ENCODE measurements at places on chromosomes 16 and 17.

GRCh38 chr17:72462814-72463213 lies 342.0 kb downstream of the SOX9 start:
- no peak for DNase-seq

GRCh38 chr17:50766222-50767023 lies 895 bp downstream of the ANKRD40CL start:
- no peak for DNase-seq

- no peak for DNase-seq
Observed at GRCh38 chr16:11557801-11558200, 28.9 kb downstream of the LITAF start.

DNA sequence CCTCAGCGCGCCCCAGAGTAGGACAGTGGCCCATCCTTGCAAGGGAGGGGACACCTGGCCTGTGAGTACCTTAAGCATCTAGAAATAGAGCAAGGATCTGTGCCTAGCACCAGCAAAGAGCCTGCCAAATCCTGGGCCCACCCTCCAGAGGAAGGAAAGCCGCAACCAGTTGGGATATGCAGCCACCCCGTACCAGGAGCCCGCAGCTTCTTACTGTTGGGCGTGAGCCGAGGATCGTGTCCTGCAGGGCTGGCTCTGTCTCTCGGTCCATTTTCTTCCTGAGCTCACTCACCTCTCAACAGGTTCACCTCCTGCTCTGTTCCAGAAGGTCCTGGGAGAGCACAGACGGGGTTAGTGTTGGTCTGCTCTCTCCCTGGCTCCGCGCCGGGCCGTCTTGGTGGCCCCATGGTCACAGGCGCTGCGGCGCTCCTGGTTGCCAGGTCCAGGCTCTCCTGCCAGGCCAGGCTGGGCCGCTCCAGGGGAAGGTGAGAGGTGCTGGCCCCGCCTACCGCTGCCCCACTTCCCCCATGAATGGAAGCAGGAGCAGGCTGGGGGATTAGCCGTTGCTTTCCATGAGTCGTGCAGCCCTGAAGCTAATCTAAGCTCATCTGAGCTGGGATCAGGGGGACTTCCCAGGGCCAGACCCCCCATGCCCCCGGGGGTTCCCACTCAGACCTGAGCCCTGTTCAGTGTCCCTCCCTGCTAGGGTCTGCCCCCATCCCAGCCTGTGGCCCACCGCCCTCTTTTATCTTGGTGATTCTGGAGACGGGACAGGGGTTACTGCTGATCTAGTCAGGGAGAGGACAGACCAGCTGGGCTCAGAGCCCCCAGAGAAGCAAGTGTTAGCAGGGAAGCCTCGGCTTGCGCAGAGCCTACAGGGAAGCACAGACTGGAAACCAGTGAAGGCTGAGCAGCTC lies 12.7 kb downstream of the ENDOV start:
- no peak for DNase-seq

DNA sequence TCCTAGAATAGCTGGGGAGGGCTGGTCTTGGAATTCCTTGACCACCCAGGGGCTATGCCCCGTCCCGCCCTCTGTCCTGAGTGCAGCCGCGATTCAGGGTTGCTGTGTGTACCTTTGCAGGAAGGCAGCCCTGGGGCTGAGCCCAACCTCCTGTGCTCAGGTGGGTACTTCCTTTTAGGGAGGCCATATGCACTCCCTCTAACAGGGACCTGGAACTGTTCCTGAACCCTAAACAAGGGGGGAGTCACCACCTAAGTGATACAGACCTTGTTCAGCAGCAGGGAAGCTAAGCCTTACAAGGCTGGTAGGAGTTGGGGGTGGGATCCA lies 24.6 kb downstream of the LLGL2 start:
- DNase-seq: no peak

GRCh38 chr17:80119839-80120238 lies 18.5 kb downstream of the GAA start:
- no peak for DNase-seq

DNA sequence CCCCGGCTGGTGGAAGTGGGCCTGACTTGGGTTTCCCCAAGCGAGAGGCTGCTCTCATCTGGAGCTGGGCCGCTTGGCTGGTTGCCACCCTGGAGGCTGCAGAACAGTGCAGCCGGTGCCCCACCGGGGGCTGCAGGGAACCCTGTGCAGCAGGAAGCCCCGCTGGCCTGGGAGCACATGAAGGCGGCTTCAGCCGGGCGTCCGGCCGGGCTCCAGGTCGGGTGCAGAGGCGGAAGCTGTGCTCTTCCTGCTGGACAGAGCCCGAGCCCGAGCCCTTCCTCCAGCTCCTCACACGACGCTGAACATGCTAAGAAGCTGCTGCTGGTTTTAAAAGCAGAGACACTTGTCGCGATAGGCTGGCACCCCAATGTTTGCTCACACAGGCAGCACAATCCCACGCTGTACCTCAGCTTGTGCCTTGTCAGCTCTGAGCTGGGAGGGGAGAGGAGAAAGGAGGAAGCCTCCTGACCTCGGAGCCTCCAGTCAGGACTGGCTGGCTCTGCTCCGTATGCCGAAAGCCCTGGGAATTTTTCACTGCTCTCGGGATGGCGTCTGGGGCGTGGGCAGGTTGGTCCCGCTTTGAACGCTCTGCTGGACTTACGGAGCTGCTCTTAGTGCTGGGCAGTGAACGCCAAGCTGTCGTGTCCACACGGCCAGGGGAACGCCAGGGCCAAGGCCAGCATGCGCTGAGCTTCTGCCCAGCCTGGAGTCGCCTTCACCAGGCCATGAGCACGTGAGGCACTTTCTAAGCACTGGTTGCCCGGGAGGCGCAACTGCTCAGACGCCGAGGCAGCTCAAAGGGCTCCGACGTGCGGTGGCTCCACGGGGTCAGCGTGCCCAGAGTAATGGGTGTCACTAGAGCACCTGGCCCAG lies 8.8 kb downstream of the CDK5R1 start:
- DNase-seq: no peak

GRCh38 chr17:33142705-33143299 lies 150.3 kb downstream of the ASIC2 start:
- DNase-seq: no peak

DNA sequence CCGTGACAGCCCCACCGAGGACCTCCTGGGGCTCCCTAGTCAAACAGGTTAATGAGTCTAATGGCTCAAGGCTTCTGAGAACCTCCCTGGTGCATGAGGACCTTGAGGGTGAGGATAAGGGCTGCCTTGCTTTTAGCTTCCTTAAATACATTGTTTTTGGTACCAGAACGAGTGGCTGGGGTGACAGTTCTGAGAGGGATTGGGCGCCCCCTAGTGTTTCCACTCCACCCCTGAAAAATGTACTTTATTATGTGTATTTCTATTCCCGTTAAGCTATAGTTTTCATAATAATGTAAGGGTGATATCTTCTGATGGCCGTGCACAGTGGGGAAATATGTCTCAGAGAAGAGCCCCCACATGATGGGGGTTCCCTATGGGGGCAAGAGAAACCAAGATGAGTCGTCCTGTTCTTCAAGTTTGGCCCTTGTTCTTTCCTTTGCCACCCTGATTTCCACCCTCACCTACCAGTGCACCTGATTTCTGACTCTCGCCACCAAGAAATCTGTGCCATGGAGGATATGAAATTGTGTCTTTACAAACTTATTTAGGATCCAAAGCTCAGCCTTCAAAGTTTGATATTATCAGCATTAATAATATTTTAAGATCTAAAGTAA lies 14.5 kb upstream of the VWA3A start:
- DNase-seq: peak; percentile 71

DNA sequence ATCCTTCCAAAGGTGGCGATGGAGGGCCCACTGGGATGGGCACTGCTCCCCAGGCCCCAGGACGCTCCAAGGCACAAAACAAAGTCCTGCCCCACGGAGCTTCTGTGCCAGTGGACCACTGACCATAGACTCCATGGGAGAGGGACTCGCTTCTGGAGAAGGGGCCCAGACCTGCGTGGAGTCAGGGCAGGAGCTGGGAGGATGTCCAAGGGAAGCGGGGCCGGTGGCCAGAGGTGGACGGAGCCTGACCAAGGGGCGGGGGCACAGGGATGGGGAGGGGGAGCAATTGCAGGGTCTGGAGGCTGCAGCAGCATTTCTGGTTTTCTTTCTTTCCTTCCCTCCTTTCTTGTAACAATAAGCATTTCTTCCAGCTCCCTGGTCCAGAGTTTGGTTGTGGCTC lies 14.1 kb downstream of the KCNJ12 start:
- DNase-seq: no peak

DNA sequence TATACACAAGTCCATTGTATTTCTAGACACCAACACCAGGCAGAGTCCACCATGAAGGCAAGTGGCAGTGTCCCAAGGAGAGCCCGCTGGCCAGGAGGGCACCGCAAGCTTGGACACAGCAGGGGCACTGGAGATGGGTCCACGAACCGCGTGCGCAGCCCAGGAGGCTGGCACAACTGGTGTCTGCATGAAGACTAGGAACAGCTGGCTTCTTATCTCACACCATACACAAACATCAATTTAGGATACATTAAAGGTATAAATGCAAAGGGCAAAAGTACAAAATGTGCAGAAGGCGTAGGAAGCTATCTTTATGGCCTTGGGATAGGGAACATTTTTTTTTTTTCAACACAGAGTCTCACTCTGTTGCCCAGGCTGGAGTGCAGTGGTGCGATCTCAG lies 52.4 kb downstream of the ANKRD11 start:
- no peak for DNase-seq

DNA sequence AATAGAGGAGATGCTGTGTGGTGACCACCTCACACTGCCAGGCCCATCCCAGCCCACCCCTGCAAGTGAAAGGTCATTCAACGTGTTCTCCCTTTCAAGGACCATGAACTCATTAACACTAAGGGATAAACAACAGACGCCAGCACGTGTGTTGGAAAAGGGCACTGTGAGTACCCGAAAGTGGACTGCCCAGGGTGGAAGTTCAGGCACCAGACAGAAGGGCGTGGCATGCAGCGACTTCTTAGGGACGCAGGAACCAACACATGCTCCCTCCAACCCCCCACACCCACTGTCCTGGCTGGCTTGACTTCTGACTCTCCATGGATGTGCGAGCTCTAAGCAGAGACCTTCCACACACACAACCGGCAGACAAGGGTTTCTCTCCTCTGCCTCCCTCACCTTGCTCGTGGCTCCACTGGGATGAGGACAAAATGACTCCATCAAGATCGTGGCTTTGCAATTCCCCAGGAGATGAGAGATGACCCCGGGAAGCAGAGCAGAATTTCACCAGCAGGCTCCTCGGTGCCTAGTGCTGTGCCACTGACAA lies 11.0 kb downstream of the UBALD1 start:
- DNase-seq: no peak

DNA sequence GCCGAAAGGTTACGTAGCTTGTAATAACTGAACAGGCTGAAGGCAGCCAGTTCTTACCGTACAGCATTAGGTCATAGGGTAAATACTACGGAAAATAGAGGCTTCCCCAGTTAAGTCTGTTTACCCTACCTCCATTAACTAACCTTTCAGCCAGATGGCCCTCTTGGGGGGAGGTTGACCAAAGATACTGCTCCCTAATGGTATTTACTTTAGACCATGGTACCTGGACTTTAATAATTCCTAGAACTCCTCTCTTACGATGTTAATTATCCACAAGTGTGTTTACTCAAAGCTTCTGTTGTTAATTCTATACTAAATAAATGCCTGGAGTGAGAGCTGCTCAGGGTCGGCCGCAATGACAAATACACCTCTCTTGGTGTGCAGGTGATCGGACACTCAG lies 9.8 kb upstream of the ADAT1 start:
- DNase-seq: no peak

DNA sequence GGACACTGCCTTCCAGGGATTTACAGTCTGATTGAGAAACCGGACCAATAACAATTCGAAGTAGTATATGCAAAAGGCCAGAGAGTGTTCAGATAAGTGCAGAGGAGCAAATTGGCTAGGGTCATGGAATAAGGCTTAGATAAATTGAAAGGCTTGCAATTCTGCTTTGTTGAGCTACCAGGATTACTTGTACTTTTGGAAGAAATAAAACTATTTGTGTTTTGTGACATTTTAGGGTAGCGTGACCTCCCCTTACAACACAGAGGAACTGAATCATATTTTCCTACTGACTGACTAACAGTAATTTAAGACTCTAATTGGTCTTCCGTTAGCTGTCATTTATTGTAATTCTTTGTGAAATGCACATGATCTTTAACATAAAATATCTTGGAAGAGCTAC lies 104.7 kb downstream of the PITPNC1 start:
- no peak for DNase-seq

DNA sequence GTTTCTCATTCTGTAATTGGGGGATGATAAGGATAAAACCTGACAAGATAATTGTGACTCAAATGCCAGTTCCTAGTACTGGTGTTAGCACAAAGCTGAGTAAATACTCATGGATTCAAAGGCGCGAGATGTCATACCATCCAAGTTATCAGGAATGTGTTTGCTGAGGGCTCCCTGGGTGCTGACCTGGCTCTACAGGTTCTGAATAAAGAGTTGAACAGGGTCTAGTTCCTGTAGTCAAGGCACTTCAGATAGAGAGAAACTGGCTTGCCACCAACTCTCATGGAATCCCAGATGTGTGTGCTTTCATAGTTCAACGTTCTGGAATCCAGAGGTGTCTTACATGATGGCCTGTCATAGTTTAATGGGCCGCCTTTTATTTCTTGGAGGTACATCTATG lies 141.6 kb downstream of the PRKCA start:
- DNase-seq: no peak

DNA sequence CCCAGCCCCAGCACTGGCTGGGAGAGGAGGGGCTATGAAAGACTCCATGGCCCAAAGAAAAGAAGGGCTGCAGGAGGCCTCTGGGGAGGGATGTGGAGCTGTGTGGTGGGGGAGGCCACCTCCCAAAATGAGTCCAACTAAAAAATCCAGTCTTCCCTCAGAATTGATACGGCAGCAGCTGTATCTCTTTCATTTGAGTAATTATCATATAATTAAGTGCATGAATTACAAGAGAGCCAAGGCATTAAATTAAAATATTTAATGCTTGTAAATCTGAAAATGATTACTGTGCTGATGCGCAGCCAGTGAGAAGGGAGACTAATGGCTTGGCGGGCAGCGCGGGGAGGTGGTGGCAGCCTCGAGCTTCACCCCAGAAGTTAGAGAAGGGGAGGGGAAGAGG lies 192.8 kb downstream of the C16orf78 start:
- no peak for DNase-seq

DNA sequence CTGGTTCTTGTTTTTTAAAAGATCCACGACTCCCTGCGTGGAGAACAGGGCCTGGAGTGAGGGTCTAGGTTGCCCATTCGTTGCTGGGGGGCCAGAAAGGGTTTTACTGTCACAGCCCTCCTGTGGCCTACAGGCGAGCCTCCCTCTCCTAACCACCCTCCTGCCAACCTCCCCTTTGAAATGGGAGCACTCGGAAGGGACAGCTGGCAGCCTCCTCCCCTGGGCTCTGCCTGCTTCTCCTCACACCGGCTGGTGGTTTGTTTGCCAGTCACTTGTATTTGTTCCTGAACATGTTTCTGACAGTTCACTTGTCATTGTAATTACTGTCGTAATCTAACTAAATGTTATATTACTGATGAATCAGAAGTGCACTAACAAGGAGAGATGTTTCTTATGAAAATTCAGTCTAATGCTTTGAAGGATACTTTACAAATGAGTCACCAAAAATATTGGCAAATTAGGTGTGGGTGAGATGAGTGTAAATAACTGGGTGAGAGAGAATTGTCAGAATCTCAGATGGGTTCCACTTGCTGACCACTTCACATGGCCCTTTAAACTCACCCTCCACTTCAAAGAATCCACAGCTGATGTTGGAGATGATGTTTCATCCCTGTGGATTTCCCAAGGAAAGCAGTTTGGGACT lies 2.7 kb upstream of the SPPL2C start:
- DNase-seq: no peak

GRCh38 chr17:2241823-2242222 lies 61.8 kb downstream of the SMG6 start:
- DNase-seq: no peak

- peak; percentile 41 for DNase-seq
Observed at GRCh38 chr17:7883781-7884386, 4.7 kb upstream of the CHD3 start.

All from activated CD4-positive, alpha-beta T cell treated with anti-CD3 and anti-CD28 coated beads, Interleukin-2, amount 50 U/mL, for 4 hours (primary cell).